ENCODE measurements at places on chromosomes 1 and 21.

DNA sequence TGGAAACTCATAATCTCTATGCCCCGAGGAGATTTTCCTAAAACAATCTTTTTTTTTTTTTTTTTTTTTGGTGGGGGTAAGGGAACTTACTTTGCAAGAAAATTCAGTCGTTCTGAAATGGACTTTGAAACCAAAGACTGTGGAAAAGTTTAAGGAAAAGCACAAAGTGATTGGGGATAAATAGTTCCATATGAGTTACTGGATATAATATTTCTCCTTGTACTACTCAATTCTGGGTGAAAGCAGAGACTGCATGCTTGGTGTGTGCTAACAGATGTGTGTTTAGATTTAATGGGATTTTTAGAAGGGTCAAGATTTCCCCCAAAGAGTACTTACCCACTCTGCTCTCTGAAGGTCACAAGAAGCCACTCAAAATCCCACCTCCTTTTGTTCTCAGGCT is 204.9 kb upstream of the USP24 start:
- no peak for DNase-seq

GRCh38 chr1:184166485-184166884 is 115.0 kb downstream of the TSEN15 start:
- DNase-seq = no peak

- DNase-seq = no peak
These were observed 50.6 kb downstream of the UCK2 start for GRCh38 chr1:165877940-165878556.

DNA sequence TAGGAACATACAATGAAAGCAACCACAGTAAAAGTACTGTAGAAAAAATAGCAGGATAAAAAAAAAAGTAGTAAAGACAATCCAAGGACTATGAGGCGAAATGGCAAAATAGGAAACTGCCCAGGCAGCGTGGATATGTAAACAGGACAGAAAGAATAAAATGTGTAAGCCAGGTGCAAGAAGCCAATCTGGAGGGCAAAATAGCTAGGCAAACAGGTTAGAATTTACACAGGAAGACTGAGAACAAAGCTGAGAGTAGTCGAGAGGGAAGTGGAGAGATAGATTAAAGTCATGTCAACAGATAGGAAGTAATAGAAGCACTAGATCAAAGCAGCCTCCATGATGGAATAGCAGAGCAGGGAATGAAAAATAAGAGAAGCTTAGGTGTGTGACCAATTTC is 124.2 kb upstream of the B3GALT2 start:
- DNase-seq = no peak

GRCh38 chr1:240612811-240613210 is 856 bp upstream of the GREM2 start:
- no peak for DNase-seq

DNA sequence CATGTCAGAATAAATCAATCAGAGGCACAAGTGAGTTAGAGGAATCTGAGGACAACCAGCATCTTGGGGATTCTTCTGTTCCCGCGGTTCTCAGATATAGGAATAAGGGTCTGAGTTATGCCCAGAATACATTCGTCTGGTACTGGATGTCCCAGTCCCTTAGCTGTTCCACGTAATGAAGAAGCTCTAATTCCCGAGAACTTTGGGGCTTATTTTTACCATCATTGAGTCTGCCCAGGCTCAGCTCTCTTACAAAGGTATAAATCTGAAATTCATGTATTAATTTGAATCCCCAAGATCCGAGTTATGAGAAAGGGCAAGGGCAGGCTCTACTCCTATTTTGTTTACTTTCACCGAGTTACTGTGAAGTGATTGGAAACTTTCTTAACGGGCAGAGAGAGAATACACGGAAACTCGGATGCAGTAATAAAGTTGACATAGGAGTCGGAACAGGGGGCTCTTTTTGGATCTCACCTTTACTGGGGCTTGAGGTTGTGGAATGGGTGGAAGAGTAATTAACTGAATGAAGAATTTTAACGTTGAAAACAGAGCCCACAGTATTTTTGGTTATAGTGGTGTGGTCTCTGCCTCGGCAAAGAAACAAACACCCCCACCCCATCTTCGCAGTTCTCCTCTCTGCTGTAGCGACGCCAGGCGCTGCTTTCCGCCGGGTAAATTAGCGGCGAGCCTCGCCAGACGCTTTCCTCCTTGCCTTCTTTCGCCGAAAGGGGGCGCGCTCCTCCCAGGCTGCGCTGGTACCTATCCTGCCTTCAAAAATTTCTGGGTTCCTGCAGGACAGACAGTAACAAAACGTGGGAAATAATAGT is 7.1 kb downstream of the PRRX1 start:
- peak; percentile 64 for DNase-seq

DNA sequence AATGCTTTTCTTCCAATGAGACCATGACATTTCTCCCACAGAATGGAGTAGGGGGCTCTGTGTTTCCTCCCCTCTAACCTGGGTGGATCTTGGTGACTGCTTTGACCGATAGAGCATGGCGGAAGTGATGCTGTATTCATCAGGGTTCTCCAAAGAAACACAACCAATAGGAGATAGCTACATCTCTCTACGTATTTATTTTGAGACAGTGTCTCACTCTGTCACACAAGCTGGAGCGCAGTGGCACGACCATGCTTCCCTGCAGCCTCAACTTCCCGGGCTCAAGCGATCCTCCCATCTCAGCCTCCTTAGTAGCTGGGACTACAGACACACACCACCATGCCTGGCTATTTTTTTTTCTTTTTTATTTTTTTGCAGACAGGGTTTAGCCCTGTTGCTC is 29.5 kb upstream of the HNRNPU start:
- DNase-seq = no peak

GRCh38 chr1:10759413-10760200 is 36.8 kb downstream of the CASZ1 start:
- no peak for DNase-seq

DNA sequence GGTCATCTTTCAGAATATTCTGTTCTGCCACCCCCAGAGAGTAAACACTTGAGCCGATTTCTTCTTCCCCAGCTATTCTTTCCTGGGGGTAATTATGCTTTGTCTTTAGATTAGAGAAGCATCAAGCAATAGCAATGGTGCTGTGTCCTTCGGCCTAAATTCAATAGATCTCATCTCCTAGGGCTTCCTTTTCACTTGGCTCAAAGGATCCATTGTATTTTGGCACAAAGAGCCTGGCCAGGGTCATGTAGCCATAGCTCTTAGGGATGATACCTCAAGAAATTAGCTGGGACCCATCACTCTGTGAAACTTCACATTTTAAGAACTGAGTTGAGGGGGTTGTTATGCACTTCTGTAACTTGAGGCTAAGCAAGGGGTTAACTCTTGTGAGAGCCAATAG is 27.0 kb downstream of the MRPS6 start:
- DNase-seq = no peak

- DNase-seq = no peak
These were observed 847 bp downstream of the SELENON start for GRCh38 chr1:25800703-25801377.

GRCh38 chr1:230319014-230319747 is 107.0 kb downstream of the PGBD5 start:
- DNase-seq = no peak

DNA sequence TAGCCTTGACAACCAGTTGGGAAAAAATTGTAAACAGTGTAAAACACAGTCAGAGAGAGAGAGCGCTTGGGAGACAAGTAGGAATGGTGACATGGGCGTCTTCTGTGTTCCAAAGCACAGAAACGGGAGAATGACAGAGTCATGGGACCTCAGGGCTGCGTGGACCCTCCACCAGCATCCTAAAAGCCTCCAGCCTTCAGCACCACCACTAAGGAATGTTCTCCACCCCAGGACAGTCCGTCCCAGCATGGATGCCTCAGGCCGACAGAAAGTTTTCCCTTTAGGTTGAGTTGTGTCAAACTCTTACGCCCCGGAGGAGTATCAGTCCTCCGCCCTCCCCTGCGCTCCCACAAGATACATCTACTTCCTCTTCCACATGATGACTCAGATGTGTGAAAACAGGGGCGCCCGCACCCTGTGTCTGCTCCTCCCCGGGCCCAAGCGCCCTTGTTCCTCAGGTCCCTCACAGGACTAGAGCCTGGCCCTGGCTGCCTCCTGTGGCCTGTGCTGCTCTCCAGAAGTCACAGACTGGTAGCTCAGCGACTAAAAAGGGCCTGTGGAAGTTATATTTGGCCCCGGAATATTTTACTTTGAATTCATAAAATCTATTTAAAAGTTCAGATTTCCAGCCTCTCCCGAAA is 63.9 kb upstream of the EFHD2 start:
- DNase-seq = peak; percentile 58

GRCh38 chr1:15708486-15709137 is 24.5 kb downstream of the PLEKHM2 start:
- no peak for DNase-seq

GRCh38 chr1:67264899-67265298 is 42.8 kb upstream of the IL12RB2 start:
- no peak for DNase-seq

DNA sequence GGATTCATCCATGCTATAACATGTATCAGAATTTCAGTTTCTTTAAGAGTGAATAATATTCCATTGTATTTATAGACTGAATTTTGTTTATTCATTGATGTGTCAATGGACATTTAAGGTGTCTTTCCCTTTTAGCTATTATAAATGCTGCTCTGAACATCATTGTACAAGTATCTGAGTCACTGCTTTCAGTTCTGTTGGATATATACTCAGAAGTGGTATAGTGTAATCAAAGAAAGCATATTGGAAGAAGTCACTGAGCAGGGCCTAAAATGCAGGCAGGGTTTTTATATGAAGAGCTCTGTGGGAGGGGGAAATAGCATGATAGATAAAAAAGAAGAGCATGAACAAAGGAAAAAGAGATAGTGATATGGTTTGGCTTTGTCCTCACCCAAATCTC is 22.5 kb downstream of the TYW3 start:
- no peak for DNase-seq

DNA sequence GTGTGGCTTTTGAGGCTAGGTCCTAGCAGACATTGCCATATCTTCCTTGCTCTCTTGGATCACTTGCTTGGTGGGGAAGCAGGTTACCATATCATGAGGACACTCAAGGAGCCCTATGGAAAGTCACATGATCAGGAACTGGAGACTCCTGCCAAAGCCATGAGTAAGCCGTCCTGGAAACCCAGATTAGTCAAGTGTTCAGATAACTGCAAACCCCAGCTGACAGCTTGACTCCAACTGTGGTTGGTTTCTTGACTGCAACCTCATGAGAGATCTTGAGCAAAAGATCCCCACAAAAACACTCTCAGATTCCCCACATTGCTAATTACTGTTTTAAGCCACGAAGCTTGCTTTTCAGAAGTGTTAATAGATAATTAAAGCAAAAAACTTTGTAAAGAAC is 58.6 kb downstream of the CACNA1E start:
- no peak for DNase-seq

GRCh38 chr1:223827193-223827663 is 18.5 kb downstream of the TP53BP2 start:
- DNase-seq = no peak

GRCh38 chr1:111179968-111180533 is 20.4 kb downstream of the DENND2D start:
- no peak for DNase-seq

GRCh38 chr21:44982558-44983250 is 42.9 kb downstream of the SLX9 start:
- no peak for DNase-seq

GRCh38 chr1:66644331-66644730 is 107.9 kb upstream of the DYNLT5 start:
- DNase-seq = no peak

DNA sequence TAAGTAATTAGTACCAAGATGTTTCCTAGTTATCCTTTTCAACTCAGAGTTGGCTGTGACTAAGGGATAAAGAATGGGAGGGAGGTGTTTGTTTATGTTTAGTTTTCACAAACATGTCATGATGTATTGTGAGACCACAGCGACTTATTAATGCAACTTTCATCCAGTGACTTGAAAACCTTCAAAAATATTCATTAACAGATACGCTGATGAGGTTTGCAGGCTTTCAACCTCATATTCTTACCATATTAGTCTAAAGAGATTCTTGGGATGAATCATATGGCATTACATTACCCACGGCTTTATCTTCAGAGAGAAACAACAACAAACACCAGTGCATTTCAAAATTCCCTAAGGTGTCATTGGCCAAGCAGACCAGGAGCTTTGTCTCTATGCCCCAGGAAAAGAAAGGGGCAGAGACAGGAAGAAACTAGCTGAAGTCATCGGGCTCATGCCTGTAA is 36.4 kb downstream of the PALMD start:
- no peak for DNase-seq

DNA sequence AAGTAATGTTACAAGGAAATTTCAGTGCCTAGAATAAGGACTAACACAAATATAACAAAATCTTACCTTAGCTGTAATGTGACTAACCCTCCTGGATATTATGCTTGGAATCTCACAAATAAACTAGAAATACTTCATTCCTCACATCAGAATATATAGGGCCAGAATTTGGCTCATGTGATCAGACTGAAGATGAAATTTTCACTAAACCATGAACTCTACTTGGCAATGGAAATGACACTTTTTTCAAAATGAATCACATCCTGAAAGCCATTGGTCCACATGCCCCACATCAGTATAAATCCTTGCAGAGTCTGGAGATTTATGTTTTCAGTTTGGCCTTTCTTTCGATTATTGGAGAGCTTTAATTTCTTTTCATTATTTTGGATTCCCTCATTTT is 227.8 kb downstream of the NRIP1 start:
- DNase-seq = no peak

DNA sequence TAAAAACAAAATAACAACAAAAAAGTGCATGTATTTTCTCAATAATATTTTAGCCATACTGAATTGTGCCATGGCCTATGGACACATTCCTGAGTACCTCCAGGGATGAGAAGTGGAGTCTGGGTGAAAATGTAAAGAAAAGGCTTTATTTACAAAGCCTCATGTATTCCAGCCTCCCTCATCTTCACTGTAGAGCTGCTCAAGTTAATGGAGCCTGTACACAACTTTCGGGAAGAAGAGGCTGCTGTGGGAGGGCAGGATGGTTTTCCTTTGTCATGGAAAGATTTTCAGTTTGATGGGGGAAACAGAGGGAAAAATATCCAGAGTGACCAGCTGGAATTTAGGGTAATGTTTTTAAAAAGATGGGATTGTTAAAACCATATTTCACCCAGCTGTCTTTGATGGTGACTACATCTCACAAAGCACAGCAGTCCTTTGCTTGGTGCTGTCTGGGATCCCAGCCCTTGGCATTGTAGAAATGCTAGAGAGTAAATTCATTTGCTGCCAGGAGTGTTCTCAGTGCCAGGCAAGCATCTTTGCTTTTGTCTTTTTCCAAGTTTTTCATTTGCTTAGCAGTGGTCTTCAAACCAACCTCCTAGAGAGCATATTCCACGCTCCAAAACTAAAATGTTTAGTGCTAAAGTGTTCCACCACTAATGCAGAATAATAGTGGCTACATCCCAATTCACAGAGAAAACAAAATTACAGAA is 54.9 kb downstream of the DPT start:
- no peak for DNase-seq

DNA sequence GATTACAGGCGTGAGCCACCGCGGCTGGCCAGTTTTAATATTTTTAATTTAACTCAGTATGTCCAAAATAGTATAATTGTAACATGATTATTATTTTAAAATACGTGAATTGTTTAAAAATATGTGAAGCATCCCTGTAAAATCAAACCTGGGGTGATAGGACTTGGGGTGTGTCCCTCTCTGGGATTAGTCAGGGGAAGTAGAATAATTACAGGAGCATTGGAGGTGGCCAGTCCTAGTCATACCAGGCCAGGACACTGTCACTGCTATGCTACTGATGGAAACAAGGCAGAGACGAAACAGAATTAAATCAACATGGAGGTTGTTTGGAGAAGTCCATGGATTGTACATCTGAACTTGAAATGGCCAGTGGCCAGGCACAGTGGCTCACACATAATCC is 16.8 kb downstream of the SZRD1 start:
- no peak for DNase-seq

All from activated T-cell treated with anti-CD3 and anti-CD28 coated beads, Interleukin-2, amount 50 U/mL, for 48 hours (primary cell).